ENCODE measurements at places on chromosomes 7 and 10. TPM values are rescaled to one million over a fixed set of nuclear protein-coding genes. Genes with fewer than 3 reads are reported as not detected.
A peak's percentile ranks its signal among the peaks of the same experiment; 100 is the strongest.

- no peak for DNase-seq
Observed at GRCh38 chr7:116030651-116031276, at the start of gene TFEC. TSS of gene TFEC (minus strand) at chr7:116030763. CDS start at chr7:115984441, 46,322 bp downstream.

GRCh38 chr7:88046839-88047573, 113.0 kb downstream of the ADAM22 start:
- DNase-seq, result no peak

GRCh38 chr10:103396789-103397087, 312 bp downstream of the PDCD11 start:
- no peak for DNase-seq

DNA sequence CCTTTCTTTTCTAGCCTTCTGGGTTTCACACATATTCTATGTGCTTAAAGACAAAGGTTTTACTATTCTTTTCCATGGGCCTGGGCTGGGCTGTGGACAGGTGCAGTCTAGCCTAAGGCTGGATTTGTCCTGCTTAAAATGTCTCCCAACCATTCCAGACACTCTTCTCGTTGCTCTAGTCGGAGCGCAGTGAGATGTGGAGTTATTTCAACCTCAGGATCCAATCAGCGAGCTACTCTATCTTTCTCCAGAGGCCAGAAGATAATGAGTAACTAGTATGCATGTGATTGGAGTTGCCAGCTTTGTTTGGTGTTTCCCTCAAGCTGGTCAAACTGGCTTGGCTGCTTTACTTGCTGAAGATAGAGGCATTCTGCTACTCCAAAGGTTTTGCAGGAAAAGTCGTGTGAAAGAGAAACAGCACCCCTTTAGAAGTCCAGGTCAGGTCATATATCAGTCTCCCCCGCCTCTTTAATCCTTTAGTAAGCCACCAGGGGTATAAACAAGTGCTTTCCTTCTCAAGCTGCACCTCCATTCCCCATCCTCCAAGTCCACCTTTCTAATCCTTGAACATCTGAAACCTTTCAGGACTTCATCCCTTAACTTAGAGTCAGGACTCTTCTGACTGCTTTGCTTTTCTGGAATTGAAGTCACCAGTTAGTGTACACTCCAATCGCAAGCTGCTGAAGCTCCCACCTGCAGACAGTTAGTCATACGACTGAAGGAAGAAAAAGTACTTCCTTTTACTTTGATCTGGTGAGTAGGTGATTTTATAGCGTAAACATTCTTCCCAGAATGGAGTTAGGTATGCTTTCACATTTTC, 78.8 kb downstream of the DNMBP start:
- peak; percentile 82 for DNase-seq

GRCh38 chr7:151060416-151061212, 1.2 kb downstream of the SLC4A2 start:
- no peak for DNase-seq

DNA sequence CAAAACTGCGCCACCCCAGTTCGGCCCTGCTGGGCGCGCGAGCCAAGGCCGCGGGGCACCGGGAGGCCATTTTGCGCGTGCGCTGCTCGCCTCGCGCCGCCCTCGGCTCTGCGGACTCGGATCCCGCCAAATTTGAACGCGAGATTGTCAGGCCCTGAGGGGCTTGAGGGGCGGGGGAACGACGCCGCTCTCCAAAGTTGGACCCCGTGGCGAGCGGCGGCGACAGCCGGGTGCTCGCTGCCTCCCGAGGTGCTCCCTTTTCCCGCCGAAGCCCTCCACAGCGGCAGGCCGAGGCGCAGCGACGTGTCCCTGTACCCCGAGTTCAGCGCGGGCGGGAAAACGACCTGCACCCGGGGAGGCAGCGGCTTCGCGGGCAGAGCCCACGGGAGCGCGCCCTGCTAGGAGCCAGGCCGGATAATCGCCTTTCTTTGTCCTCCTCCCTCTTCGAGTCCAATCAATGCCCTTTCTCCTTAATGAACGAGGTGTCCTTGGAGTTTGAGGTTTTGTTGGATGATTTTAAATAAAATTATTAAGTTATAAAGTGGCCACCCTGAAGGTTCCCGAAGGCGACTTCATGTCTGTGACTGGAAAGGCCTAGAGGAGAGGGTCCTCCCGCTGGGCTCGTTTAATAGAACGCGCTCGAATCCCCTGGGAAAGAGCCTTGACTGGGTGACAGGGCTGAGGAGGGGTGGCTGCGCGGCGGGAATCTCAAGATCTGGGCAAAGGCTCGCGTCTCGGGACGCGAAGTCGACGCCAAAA, 10.7 kb upstream of the SPAG6 start:
- DNase-seq, result no peak

Gene GJD4
- not detected for total RNA-seq

Gene TRIM4
- 36.3 TPM for total RNA-seq

Gene ZC3HAV1L
- total RNA-seq, result 16.2 TPM

Gene NXPH1
- total RNA-seq, result not detected

Gene CDHR1
- 1.5 TPM for total RNA-seq
